ENCODE measurements at places on chromosomes 11 and 22. TPM values are rescaled to one million over a fixed set of nuclear protein-coding genes. Genes with fewer than 3 reads are reported as not detected.

The RAG2 gene
- not detected for polyA plus RNA-seq

The TRPM5 gene
- 0.05 TPM for polyA plus RNA-seq

DNA sequence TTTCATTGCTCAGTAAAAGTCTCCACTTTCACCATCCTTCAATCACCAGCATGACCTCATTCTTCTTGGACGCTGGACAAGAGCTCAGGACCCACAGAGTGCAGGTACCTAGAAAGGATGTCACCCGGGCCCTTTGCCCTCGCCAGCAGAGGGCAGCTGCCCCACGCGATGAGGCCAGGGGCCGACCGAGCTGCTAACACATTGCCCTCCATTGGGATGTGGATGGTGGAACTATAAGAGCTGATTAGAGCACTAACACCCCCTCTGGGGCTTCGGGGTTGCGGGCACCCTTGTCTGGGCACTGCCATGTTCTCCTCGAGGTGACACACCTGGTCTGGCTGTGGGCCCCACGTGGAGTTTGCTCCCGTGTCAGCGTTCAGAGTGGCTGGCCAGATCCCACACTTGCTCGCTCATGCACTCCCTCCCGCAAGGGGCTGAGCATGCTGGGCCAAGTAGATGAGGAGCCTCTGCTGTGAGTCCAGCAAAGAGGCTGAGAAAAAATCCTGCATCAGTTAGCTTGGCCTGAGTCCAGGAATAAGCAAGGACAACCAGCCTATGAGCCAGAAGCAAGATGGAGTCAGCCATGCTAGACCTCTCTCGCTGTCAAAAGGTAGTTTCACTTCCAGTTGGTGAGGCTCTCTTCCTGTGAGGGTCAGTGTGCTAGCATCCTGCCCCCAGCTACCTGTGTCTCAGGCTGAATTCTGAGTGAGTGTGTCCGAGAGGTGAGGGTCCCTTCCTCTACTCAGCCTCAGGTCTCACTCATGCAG lies 9.8 kb downstream of the KRTAP5-6 start:
- DNase-seq = no peak

- DNase-seq = no peak
These were observed 36.3 kb upstream of the CBX7 start for GRCh38 chr22:39188809-39189208.

- DNase-seq = no peak
These were observed 48.2 kb upstream of the CREB3L1 start for GRCh38 chr11:46229230-46229629.

DNA sequence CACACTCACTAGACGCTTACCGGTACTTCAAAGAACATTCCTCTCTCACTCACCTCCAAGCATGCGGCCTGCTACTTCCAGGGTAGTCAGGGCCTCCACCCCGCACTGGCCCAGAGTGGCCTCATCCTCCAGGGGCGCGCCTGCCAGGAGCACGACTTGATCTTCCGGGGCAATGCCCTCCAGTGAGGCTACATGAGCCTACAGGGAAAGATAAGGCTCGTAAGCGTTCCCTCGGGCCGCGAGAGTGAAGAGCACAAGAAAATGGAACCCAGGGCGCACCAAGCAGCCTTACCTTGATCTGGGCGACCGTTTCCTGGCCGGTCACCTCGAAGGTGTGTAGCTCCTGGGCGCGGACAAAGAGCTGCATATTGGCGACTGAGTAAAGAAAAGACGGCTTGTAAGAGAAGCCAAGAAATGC lies 478 bp downstream of the FAU start:
- DNase-seq = no peak

DNA sequence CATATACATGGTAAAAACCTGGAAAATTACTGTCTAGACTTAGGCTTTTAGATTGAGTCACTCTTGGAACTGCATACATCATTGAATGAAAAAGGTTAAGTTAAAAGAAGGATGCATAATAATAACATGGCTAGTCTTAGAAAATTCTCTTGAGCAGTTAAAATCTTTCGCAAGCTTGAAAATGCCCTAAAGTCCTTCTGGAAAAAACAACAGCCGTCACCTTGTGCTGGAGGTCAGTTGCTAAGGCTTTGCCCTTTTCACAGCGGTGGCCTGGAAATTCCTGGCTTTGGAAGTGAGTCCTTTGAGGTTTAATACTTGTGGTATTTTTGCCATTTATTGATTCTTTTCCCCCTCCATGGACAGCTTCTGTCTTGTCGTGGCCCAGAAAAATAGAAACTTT lies 17.4 kb upstream of the FBLN1 start:
- no peak for DNase-seq

Data from urinary bladder (tissue), 4 donors.